CD4-positive, alpha-beta T cell treated with Interleukin-4 for 4 hours (primary cell): ENCODE measurements at places on chromosomes 3 and 15.

GRCh38 chr3:140165781-140166180 lies 230.8 kb downstream of the CLSTN2 start:
- DNase-seq: no peak

DNA sequence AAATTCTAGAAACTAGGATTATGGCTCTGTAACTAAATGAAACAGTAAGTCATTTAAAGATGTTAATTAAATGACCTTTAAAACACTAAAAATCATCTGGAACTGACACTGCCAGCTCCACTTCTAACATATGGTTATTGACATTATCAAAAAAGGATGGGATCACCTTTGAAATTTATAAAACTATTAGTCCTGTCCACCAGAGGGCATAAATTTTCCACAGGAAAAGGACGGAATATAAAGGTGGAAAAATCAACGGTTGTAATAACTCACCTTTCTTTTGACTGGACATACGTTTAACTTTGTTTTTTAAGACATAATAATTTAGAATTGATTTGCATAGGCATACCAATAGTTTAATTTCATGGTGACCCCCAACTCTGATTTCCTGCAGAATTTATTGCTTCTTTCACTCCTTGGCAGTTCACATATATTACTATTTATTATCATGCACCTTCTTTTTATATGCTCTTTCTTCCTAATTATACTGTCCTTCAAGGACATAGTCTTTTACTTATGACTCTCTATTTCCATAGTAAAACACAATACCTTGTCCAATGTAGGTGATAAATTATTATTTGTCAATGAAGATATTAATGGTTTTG lies 345.7 kb downstream of the CADM2 start:
- DNase-seq: no peak

GRCh38 chr15:73950479-73950830 lies 24.2 kb downstream of the LOXL1 start:
- DNase-seq: no peak

DNA sequence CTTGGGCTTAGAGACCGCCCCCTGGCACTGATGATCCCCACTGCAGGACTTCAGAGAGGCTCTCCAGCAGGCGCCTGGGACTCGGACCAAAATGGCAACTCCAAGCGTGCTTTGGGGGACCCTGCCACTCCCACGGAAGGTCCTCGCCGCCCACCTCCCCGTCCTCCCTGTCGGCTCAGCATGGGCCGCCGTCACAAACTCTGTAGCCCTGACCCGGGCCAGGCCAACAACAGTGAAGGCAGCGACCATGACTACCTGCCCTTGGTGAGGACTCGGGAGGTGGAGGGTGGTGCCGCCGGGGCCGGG lies 7.7 kb downstream of the ALG3 start:
- no peak for DNase-seq

- no peak for DNase-seq
Observed at GRCh38 chr3:172339892-172340291, 108.4 kb downstream of the GHSR start.

- no peak for DNase-seq
Observed at GRCh38 chr3:156817646-156818272, 8.4 kb upstream of the LEKR1 start.
